ENCODE measurements at places on chromosomes 6 and 20.

- no peak for DNase-seq
Observed at GRCh38 chr6:41049521-41049920, 3.5 kb upstream of the APOBEC2 start.

DNA sequence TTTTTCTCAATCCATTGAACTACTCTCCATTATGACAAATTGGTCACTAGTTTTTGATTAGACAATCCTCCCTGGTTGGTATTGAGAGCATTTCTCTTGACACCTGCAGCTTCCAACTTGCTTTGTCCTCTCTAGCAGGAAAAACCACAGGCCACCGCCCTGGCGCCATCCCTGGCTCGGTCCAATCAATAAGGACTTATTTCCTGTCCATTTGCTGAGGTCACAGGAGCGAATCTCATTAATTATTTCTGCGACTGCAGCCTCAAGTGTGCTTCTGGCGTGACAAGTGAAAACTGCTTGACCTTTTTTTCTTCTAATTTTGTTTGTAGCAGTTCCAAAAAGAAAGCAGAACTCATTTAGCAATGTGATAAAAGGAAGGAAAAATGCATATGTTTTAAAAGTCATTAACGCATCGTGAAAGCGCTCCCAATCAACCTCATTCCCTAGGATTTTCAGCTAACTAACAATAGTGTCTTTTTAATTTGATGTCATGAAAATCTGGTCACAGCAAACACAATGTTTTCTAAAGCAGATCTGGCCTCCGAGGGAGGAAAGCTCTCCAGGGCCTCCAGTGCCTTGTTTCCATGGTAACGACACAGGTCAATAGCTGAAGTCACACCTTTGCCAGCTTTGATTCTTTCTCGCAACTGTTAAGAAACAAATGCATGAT, 39.0 kb upstream of the BEND3 start:
- DNase-seq, result no peak

DNA sequence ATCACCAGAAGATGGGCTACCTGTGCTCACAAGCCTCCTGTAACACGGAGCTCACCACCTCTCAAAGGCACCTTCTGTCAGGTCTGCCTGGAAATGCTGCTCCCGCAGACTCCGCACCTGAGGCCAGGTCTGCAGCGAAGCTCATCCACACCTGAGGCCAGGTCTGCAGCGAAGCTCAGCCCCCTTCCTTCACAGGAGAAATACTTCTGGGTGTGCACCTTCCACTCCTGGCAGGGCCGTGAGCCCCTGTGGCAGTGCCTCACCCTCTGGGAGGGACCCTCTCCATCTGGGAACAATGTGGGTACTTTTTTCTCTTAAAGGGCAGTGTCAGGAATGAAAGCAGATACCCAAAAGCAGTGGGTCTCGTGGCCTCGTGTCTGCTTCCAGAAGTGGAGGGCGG, 1.4 kb upstream of the SLCO4A1 start:
- DNase-seq, result no peak

GRCh38 chr20:40992349-40993113, 36.1 kb upstream of the TOP1 start:
- DNase-seq, result no peak

DNA sequence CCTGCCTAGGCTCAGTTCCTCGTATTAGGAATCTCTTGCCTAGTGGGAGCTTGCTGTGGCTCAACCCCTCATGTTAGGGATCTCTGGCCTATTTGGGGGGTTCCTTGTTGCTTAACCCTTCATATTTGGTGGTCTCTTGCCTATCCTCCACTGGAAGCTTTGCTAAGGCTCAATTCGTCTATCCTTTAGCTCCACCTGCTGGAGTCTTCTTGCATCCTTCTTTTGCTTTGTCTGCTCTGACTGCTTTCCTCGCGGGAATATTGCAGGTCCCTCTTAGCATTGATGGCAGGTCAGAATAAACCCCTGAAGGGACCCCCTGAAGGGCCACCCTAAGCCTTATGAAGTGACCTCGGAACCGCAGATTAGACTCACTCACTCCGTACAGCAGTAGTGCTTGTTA, 203.0 kb upstream of the TBX18 start:
- peak; percentile 8 for DNase-seq

GRCh38 chr20:59316911-59317731, 16.7 kb downstream of the EDN3 start:
- DNase-seq, result no peak

Measured in stromal cell of bone marrow (primary cell).